ENCODE measurements at places on chromosomes 12 and 14.

GRCh38 chr14:67251573-67252226 is 10.5 kb downstream of the PALS1 start:
- no peak for DNase-seq

DNA sequence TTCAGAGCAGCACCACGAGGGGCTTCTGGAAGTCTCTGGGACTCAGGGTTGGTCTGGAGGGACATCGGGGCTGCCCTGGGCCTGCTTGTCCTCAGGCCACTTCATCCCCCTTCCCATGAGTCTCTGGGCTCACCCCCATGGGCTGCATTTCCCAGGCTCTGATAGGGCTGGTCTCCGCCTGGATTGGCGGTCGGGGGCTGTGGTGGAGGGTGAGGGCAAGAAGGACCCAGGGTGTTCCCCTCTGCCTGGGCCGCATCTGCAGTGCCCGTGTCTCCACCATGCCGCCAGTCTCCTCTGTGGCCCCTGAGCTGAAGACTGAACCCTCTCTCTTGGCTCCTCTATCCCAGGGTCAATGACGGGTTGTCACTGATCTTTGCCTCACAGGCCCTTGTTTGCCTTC is 242.1 kb downstream of the ADGRD1 start:
- no peak for DNase-seq

GRCh38 chr12:120067084-120067869 is 49.3 kb downstream of the RAB35 start:
- DNase-seq = no peak

GRCh38 chr12:91194500-91194899 is 11.9 kb upstream of the DCN start:
- DNase-seq = no peak

DNA sequence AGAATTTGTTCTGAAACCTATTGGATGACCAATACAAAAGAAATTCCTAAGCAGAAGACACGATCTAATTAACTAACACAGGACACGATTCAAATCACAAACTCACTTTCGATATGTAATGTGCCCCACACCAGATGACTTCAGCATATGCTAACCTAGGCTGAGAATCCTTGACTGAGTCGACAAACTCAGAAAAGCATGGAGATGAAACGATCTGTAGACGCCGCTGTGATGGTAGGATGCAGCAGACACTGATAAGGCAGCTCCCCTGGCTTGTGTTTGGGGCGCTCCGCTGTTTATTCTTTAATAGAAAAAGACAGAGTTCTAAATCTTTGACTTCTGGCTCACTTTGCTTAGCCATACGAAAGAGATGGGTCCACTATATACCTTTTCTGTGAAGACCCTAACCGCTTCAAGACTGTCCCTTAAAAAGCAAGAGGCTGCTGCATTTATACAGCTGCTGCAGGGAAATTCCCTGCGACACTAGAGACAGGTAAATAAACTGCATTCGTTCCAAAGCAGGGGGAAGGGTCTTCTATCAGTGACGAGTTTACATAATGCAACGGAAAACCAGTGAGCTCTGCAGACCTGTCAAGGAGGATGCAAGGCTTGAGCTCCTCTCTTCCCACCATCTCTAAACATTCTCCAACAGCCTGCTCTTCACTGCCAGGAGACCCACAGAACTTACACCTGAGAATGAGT is 929 bp downstream of the CHD8 start:
- no peak for DNase-seq

DNA sequence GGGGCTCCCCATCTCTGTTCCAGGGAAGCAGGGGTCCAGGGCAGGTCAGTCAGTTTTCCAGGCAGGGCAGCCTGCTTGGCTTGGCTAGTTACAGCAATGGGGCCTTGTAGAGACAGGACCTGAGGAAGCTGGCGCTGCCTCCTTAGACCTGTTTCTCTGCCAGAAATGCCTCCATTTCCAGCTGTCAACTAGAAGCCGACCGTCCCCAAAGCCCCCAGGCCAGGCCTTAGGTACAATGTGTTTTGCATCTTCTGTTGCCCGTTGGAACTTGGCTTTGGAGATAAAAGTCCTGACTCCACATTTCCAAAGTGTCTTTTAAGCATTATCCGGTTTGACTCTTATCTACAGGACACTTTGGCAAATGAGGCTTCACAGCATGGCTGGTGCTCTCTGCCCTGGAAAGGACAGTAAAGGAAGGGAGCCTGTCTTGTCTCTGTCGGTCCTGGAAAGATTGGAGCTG is 42.6 kb downstream of the KRT80 start:
- no peak for DNase-seq

- DNase-seq = no peak
Observed at GRCh38 chr14:81144824-81145603, 75.7 kb downstream of the GTF2A1 start.

- no peak for DNase-seq
Observed at GRCh38 chr12:45773747-45774146, 44.2 kb downstream of the ARID2 start.

DNA sequence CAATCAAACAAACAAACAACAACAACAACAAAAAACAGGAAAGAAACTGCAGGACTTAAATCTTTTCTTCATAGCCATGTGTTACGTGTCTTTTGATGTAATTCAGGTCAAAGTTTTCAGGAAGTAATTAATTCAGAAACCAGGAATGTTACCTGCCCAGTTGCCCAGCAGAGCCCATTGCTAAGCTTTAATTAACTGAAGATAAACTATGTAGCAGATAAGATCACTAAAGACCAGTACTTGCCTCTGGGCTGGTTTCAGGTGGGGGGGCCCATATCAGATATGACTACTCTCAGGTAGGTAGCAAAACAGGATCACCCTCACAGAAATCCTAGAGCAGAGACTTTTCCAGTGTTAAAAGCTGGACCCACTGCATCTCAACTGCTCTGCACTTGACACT is 69.2 kb downstream of the LIN7A start:
- DNase-seq = no peak

GRCh38 chr12:104385510-104385909 is 71.2 kb upstream of the CHST11 start:
- DNase-seq = no peak

DNA sequence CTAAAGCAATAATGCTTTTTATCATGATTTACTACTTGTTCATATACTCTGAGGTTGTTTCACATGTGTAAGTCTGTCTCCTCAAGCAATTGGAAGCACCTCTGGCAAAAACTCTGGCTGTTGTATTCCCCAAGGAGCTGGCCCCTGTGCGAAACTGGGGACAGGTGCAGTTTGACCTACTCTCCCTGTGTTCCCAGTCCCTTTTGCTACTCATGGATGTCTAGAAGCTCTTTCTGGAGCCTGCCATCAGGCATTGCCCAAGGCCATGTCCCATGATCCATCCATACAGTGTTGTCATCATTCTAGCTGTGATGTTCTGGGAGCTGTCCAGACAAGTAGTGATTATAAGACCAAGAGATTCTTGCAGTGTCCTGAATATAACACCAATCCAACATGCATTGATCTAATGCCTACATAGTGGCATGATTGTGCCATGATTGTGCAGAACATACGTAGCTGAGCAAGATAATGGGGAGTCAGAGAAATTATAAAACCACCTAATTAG is 14.9 kb downstream of the AKAP6 start:
- DNase-seq = no peak

DNA sequence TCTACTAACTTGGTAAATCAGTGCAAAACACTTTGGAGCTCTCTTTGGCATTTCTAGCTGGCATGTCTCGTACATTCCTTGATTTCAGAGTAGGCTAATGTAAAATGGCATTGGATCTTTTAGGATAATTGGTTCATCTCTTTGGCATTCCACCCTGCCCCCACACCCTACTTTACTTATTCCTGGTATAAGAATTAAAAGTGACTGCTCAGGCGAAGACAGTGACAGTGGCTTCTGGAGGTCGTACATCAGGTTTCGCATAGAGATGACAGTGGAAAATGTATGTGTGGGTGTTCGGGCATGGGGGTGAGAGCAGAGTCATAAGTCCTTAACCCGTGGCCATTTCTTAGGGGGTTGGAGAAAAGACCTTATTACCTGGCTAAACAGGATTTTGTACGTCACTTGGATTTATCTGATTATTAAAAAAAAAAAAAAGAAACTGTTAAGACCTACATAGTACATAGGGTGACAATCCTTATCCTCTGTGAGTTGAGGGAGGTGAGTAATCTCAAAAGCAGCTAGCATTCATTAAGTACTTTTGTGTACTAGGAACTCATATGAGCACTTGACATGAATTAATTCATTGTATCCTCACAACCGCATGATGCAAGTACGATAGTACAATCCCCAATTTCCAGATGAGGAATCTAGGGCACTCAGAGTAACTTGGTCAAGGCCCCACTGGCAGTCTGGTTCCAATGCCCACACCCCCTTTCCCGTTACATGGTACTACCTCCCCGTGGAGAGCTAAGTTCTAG is 22.4 kb upstream of the KCNK13 start:
- no peak for DNase-seq

DNA sequence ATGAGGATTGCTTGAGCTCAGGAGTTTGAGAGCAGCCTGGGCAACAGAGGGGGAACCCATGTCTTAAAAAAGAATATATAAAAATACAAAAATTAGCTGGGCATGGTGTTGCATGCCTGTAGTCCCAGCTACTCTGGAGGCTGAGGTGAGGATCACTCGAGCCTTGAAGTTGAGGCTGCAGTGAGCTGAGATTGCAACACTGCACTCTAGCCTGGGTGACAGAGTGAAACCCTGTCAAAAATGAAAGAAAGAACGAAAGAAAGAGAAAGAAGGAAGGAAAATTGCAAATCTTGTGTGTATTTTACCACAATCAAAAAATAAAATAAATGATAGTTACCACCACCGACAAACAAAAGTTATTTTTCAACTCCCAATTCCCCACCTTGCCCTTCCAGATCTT is 45.3 kb downstream of the SPRING1 start:
- DNase-seq = no peak

GRCh38 chr12:497501-498160 is 37.9 kb downstream of the B4GALNT3 start:
- no peak for DNase-seq

DNA sequence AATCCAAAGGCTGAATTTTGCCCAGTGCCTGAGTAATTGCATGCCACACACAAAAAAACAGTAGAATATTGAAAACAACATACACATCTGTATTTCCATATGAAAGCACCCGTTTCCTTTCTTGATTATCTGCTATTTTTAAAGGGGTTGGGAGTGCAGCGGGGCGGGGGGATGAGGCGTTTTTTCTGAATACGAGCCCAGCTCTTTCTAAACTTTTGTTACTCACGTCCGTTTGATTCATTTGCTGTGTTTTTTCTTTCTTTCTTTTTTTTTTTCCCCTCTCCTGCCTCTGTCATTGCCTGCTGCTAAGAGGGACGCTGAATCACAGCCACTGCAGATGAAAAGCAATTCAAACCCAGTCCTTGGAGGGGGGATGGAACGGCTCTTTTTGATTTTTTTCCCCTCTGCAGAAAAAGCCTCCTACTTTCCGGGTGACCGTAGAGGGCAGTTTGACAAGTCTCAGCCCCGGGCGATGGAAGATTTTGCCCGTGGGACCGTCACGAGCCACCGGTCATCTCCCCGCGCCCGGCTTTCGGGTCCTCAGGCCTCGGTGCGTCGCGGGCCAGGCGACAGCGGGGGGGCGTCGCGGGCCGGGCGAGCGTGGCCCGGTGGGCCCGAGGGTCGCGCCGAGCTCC is 572 bp upstream of the RASSF8 start:
- DNase-seq = no peak

DNA sequence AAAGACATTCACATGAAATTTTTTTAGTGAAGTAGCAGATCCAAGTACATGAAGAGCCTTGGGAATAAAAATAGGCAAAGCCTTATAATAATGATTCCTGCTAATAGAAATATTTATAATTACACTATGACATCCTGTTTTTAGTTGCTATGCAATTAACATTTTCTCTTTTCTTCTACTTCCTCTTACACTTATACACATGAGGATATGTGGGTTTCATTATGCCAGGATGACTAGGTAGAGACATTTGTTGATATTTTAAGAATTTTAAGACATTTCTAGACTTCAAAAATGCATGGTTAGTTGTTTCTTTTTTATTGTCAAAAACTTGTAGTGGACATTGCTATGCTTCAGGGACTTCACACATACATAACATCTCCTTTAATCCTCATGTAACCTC is 326.8 kb downstream of the SYT1 start:
- no peak for DNase-seq

- DNase-seq = no peak
Observed at GRCh38 chr14:74038020-74038859, 19.1 kb downstream of the BBOF1 start.

DNA sequence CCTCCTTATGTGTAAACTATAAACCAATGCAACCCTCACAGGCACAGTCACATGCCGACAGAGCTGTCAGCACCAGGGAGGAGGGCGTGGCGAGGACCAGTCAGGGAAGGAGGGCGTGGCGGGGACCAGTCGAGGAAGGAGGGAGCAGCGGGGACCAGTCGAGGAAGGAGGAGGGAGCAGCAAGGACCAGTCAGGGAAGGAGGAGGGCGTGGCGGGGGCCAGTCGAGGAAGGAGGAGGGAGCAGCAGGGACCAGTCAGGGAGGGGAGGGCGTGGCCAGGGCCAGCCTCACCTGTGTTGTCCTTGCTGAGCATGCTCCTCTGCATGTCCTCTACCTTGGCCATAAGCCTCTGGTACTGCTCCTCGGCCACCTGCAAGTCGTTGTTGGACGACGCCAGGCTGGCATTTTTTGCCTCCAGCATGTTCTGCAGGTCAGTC is 24.2 kb downstream of the GOLGA3 start:
- DNase-seq = no peak

- no peak for DNase-seq
Observed at GRCh38 chr12:132551641-132552031, 58.7 kb downstream of the LRCOL1 start.

- DNase-seq = no peak
Observed at GRCh38 chr12:3182426-3182825, 105.2 kb downstream of the TSPAN9 start.

DNA sequence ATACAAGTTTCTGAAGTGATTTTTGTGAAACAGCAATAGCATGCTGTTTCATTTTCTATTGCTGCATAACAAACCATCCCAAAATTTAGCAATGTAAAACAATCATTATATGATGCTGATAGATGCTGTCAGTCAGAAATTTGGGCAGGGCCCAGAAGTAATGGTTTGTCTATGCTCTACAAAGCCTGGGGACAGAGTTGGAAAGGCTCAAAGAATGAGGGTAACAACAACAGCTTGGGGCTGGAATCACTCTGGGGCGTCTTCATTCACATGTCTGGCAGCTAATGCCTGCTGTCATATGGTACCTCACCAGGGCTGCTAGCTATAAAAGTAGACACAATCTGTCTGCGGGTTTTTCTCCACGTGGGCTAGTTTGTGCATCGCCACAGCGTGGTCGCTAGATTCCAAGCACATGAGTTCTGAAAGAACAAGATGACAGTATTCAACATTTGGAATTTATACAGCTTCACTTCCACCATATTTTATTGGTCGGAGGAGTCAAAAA is 176.5 kb downstream of the BMP4 start:
- no peak for DNase-seq

DNA sequence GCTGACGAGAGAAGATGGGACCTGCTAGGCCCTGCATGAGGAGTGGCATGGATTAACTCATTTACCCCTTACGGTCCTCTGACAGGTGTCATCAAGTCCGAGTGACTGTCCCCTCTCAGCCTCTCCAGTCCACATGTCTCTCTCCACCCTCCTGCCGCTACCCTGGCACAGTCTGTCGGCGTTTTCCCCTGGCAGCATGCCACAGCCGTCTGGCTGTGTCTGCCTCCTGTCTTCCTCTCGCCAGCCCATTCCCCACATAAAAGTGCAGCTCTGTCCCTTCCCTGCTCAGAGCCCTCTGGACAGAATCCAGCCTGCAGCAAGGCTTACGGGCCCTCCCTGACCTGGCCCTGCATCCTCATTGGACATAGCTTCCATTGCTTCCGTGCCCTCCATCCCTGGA is 45.6 kb downstream of the UBE3B start:
- DNase-seq = no peak

All from T-cell (primary cell).